ENCODE measurements at places on chromosomes 16 and 17.
A peak's percentile ranks its signal among the peaks of the same experiment; 100 is the strongest.

GRCh38 chr16:27526180-27526579 is 23.5 kb downstream of the GTF3C1 start:
- no peak for DNase-seq

- DNase-seq: no peak
These were observed 17.7 kb downstream of the ATP6V0A1 start for GRCh38 chr17:42476411-42476810.

- DNase-seq: no peak
These were observed 109.4 kb downstream of the CDYL2 start for GRCh38 chr16:80695020-80695419.

DNA sequence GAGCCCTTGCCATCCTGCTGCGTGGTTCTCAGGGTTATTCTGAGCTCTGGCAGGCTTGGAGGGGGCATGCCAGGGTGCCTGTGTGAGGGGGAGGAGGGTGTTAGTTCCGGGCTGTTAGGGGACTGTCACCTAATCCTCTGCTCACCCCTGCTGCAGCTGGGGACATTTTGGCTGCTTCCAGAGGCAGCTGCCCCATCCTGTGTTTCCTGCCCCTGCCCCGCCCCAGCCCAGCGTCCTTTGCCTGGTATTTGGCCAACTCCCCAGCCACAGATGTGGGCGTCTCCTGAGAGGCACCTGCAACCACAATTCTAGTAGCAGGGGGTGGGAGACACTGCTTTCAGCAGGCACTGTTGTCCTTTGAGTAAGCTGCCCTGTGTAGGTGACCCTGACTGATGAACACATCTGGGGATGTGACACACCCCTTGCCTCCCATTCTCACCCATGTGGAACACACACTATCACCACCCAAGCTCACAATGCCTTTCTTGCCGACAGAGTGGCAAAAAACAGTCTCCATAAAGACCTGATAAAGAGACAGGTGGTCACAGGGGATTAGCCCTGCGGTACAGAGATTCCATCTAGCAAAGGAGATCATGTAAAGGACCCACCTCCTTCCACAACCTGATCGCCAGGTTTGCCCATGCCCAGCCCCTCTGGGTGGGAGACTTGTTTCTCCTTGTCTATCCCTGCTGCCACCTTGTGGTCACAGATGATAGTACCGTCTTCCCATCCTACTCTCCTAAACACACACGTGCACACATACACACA is at the start of gene CHRNE:
CHRNE (minus strand) TSS at position 48 of the 768 bp plus-strand sequence; CDS start at position 13, 35 bp downstream.
- DNase-seq: peak; percentile 63

GRCh38 chr16:56266641-56267607 is 75.6 kb downstream of the GNAO1 start:
- no peak for DNase-seq

DNA sequence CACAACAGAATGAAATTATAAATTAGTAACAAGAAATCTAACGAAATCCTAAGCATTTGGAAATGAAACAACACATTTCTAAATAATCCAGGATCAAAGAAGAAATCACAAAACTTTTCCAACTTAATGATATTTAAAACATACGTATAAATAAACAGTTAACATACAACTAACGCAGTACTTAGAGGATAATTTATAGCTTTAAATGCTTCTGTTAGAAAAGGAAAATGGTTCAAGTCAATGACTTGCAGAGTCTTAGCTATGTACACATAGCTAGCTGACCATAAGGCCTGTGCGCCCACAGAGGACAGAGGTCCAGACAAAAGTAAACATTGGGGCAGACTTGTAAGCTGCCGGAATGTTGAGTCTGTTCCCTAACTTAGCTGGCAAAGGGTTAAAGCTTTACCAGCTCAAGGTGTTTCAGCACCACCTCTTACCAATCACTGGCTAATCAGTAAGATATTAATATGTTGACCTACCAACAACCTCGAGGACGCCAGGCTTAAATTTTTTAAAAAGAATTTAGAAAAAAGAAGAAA is 84.6 kb downstream of the PARN start:
- DNase-seq: no peak

- DNase-seq: peak; percentile 80
These were observed 4.0 kb upstream of the RPL38 start for GRCh38 chr17:74199306-74200092.

DNA sequence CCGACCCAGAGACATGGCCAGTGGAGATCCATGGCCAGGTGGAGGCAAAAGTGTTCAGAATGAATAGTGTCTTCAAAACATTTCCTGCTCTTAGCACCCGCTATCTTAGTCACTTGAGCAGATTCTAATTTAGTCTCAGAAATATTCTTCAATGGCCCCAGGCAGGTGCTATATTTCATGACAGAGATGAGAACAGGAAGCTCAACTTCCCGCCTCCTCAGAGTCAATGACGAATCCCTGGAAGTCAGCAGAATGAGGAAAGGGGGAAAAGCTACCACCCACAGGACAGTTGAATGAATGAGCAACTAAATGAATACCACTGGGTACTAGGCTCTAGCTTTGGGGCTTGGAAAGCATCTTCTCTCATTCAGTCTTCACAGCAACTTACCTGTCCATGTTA is 147.2 kb downstream of the ASIC2 start:
- no peak for DNase-seq

- DNase-seq: no peak
These were observed 119.2 kb downstream of the PCTP start for GRCh38 chr17:55870044-55870443.

GRCh38 chr16:78655331-78656113 is 556.1 kb downstream of the WWOX start:
- DNase-seq: no peak

DNA sequence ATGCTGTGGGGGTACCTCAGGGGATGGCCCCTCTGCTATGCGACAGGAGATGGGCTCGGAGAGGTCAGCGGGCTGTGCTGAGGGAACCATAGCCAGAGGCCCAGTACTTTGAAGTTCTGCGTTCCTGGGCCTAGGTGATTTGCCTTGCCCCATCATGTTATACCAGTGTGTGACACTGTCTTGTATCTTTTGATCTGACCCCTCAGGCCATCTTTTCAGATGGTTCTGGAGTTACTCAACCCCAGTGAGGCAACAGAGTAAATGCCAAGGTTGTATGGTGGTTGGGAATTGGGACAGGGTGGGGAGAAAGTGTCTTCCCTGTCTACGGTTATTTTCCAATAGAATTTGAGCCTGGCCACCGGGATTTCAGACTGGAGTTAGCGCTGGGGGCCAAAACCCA is 8.5 kb downstream of the MSI2 start:
- no peak for DNase-seq

DNA sequence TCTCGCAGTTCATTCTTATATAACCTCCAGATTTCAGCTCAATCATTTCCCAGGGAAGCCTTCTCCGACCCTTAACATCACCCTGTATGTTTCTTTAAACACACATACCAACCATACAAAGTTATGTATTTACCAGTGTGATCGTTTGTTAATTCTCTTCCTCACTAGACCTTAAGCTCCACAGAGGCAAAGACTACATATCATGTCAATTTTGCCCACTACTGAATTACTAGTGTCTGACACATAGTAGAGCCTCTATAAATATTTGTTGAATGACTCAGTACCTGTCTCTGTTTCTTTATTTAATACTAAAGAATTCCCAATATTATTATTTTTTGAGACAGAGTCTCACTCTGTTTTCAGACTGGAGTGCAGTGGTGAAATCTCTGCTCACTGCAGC is 137.2 kb downstream of the SHISA9 start:
- no peak for DNase-seq

GRCh38 chr17:56171186-56171959 is 18.1 kb downstream of the ANKFN1 start:
- DNase-seq: no peak

DNA sequence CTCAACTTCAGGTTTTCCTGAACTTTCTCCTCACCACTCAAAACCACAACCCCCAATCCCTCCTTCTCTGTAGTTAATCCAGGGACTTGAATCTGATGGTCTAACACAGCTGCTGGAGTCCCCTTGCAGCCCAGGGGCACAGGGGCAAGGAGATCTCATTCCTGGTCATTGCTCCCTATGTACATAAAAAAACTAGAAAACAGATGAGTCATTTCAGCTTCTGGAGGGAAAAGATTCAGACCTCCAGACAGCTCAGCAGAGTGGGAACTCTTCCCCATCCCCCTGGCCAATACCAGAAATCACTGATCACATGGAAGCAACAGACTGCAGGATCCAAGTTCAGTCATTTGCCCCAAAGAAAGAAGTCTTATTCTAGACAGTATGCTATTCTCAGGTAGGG is 62.1 kb downstream of the DYNLRB2 start:
- DNase-seq: no peak

GRCh38 chr17:83160443-83161297 is 81.3 kb downstream of the METRNL start:
- no peak for DNase-seq

DNA sequence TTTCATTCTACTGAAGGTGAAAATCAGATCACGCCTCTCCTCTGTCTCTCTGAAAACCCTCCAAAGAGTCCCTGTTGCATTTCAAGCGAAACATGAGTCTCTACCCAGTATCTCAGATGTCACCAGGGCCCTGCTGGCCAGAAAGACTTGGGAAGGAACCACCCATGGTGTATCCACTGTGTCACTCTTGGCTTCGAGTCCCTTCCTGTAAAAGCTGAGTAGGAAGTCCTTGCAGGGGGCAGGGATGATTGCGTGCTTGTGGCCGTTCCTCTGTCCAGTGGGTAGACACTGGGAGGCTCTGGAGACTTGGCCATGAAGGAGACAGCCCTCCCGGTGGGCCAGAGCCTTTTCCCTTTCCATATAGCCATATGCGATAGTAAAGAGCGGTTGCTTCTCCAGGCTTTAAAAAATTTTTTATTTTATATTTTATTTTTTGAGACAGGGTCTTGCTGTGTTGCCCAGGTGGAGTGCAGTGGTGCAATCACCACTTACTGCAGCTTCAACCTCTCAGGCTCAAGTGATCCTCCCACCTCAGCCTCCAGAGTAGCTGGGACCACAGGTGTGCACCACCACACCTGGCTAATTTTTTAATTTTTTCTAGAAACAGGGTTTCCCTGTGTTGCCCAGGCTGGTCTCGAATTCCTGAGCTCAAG is 19.0 kb upstream of the RMI2 start:
- no peak for DNase-seq

DNA sequence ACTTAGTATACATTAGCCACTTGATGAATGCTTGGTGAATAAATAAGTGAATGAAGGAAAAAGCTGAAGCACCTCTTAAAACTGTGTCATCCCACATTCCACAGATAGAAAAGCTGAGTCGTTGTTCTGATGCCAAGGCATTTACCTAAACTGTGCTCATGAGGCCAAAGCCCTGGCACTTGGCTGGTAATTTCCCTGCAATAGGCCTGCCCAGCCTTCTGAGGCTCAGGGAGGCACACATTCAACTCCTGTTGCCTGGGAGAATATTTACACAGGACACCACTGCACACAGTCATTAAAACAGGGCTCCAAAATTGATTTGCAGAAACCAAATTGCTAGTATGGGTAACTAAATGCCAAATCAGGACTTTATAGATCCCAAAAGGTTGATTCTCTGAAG is 333.0 kb upstream of the C16orf82 start:
- no peak for DNase-seq

DNA sequence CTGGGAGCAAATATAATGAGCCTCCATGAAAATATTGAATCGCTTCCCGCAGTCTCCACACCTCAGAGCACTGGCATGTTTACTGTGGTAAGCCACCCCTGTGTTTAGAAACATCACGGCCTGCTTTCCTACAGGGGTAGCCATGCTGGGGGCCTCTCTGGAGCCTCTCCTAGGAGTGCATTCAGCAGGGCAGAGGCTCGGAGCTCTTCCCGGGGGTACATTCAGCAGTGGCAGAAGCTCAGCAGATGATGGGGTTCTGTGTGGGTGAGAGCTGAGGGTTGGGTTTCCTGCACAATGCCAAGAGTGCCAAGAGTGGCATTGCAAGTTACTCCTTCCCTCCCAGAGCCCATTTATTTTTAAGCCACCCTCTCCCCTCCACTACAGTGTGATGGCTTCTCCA is 386.6 kb downstream of the SEC14L1 start:
- no peak for DNase-seq

DNA sequence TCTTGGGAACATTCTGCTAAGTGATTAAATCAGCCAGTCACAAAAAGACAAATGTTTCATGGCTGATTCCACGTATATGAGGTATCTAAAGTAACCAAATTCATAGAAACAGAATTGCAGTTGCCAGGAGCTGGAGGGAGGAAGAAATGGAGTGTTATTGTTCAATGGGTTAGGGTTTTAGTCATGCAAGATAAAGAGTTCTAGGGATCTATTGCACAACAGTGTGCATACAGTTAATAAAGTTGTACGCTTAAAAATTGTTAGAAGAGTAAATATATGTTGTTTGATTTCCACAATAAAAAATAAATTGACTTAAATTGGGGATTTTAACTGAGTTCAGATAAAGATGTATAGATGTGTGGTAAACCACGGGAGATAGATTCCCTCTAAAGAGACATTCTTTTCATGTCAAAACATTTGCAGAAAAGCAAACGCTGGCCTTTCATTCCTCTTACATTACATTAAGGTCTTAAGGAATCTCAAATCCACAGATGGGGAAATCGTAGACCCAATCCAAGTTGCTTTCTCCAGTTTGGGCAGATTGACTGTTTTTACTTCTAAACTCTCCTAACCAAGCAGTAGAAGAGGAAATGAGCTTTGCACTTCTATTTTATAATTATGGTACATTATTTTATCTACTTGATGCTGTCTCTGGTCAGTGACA is 4.6 kb downstream of the PRDM7 start:
- no peak for DNase-seq

DNA sequence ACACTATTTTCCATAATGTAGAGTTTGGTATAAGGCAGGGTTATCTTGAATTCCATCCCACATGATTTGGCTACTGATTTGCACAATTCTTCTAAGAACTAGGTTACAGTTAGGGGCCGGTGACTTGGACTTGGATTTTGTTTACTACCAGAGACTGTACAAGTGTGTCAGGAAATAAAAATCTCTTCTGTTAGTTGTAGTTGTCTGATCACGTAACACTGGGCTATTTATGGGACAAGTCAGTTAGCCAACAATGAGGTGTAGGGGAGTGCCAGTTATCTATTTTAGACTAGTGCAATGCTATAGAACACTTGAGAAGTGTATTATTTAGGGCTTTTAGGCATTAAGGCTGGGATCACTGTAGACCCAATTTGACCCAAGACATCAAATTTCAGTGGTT is 39.7 kb upstream of the GHDC start:
- DNase-seq: no peak

DNA sequence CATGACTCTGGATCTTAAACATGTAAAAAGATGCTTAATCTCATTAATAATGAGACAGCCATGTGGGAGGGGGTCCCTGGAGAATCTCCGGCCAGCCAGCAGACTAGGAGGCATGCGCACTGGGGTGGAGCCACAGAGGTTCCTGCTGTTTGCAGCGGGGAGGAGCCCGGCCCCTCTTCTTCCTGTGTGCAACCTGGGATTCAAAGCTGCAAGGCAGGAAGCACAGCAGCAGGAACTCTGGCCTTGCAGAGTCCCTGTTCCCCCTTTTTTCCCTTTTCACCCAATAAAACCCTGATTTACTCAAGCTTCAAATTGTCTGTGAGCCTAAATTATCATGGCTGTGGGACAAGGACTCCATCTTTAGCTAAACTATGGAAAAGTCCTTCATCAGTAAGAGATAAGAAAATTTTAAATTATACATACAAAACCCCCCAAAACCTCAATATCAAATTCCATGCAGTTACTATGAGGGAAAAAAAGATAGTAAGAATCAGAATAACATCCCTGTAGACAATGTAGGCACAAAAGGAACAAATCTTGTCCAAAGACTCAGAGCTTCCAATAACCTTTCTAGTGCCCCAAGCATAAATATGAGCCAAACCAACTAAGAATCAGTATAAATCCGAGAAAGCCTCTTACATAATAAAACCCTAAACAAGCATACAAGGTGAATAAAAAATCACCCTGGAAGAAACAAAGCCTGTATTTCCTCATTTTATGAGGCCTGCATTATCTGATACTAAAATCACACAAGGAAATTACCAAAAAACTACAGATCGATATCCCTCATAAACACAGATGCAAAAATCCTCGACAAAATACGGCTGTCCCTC is 12.1 kb downstream of the CFDP1 start:
- no peak for DNase-seq
